ENCODE measurements at places on chromosomes 1 and 21.

DNA sequence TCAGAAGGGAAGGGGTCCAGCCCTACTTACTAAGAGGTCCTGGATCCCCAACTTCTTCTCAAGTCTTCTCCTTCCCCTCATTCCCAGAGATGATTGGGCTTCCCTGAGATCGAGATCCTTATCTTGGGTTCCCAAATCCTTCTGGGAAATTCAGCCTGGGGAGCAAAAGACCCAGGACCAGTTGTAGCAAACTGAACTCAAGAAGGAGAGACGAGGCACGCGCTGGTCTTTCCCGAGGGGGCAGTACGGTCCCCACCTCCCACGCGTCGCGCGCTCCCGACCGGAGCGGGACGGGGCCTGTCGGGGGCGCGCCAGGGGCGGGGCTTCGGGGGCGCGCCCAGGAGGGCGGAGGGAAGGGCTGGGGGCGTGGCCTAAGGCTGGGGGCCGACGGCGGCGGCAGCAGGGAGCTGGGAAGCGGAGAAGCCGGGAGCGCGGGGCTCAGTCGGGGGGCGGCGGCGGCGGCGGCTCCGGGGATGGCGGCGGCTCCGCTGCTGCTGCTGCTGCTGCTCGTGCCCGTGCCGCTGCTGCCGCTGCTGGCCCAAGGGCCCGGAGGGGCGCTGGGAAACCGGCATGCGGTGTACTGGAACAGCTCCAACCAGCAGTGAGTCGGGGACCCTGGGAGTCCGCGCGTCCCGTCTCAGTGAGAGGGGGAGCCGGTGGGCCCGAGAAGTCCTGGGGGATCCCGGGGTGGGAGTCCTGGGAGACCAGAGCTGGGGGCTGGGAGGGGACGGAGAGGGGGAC lies at the start of gene EFNA3:
Gene EFNA3, plus strand, starts transcription at position 369 of the 741 bp plus-strand sequence. Its CDS starts 105 bp downstream, at position 474.
- peak; percentile 86 for DNase-seq

GRCh38 chr1:47562799-47563198 lies 125.0 kb downstream of the FOXD2 start:
- DNase-seq: no peak

DNA sequence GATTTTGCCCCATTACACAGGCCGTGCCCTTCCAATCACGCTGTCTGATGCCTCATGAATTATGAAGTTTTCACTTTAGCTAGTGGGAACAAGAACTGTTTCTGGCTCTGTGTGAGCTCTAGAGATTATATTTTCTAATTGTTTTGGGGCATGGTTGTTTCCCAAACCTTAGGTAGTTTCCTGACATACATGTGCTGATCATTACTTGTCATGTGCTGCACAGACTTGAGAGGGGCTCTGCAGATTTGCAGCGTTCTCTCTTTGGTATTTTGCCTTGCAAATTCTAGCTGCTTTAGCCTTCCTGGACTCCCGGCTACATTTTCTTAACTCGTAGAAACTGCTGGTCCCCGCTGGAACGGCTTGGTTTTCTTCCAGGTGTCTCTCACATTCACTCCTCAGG lies 142.1 kb upstream of the IVNS1ABP start:
- no peak for DNase-seq

GRCh38 chr1:186974774-186975181 lies 146.0 kb downstream of the PLA2G4A start:
- no peak for DNase-seq

GRCh38 chr1:16110884-16111283 lies 37.4 kb upstream of the FAM131C start:
- DNase-seq: no peak

DNA sequence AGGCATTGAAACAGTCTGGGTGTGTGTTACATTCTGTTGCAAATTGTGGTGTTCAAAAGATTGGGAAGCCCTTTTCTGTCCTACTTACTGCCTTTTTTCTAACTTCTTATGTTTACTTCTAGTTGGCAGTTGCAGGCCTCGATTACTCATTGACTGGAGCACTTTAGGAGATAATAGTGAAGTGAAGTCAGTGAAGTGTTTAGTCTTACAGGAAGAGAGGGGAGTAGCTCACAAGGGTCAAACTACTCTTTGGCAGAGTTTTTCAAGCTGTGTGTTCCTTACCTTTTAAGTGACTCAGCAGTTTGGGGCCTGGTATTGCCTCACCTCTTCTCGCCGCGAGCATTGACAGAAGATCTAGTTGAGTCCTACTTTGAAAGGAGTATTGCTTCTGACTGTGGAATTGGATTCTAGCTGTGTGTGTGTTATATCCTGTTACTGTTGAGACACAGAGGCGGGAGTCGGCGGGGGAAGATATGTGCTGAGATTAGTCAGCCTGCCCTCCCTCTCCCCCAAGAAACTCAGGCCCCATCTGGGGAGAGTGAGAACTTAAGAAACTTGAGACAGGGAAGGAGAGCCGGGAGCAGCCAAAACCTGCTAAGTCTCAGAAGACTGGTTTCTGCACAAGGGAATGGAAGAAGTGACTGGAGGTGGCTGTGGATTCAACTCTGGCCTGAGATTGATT lies 19.3 kb downstream of the AHCYL1 start:
- DNase-seq: no peak

GRCh38 chr1:187374082-187374481 lies 545.3 kb downstream of the PLA2G4A start:
- no peak for DNase-seq

DNA sequence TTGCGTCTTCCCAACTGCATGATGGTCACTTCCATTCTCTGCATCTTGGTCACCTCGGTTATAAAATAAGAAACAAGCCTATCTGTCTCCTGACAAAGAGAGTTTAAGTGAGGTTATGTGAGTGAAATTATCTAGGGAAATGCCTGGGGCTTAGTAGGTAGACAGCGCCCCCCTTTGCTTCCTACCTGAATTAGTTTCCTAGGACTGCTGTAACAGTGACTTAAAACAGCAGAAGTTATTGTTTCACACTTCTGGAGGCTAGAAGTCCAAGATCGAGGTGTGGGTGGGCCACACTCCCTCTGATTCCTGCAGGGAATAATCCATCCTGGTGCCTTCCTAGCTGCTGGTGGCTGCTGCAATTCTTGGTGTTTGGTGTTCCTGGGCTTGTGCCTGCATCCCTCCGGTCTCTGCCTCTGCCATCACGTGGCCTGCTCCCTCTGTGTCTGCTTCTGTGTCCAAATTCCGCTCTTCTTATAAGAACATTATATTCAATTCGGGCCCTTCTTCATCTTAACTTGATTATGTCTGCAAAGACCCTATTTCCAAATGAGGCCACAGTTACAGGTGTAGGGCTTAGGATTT lies 92.6 kb downstream of the IGSF21 start:
- no peak for DNase-seq

DNA sequence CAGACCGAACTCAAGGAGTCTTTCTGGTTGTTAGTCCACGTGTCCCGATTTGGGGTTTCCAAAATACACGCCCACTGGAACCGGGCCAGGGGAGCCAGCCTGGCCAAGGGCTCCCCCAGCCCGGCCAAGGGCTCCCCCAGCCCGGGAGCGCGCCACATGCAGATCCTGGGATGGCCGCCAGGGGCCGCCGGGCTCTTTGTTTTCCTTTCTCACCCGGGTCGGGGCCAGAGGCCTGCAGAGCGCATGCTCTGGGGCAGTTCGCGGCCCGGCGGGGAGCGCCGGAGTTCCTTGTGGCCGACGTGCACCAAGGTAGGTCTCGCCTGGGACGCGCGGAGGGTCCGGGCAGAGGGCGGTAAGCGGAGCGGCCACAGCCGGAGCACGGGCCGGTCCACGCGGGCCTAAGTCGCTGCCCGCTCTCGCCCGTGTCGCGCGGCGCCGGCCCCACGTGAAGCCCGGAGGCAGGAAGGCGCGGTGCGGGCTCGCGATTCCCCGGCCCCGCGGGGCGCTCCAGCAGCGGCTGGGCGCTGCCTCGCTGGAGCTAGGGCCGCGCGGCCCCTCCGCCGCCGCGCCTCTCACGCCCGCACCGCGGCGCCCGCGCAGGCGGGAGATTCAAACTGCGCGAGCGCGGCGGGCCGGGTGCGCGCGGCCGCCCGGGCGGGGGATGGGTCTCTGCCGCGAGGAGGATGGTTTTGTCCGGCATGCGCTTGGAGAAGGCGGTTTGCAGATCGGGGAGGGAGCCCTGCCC lies 12.3 kb downstream of the RCC1 start:
- peak; percentile 97 for DNase-seq

DNA sequence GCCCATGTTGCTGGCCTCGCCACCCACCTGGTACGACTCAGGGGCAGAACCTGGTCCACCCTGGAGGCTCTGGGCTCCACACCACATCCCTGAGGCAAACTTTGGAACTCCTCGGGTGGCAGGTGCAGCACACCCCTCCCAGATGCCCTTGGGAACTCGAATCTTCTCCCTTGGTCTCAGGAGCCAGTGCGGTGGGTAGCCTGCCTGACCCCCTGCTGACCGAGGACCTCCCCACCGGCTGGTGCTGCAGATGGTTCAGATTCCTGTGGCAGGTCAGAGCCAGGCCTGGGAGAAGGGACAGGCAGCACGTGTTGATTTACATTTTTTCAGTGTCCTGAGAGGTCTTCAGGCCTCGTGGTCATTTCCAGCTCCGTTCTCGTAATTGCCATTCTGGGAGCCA lies 6.3 kb upstream of the CFAP410 start:
- DNase-seq: no peak

GRCh38 chr1:46404482-46405196 lies 10.5 kb downstream of the FAAH start:
- DNase-seq: no peak

GRCh38 chr1:225396357-225396756 lies 31.5 kb downstream of the LBR start:
- DNase-seq: no peak

DNA sequence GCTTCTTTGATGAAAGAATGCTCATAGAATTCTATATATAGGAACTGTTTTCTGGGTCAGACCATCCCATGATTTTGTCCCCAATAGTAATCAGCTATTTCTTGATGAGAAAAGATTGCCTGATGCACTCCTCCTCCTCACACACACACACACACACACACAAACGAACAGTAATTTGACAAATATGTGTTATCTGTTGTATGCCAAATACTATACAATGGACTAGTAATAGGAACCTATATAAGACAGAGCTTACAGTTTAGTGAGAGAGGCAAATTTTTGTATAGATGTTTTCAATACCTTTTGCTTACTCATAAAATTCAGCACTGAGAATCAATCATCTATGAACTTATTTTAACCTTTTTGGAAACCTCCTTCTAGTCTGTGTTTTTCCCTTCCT lies 76.8 kb downstream of the PLA2G4A start:
- DNase-seq: no peak

DNA sequence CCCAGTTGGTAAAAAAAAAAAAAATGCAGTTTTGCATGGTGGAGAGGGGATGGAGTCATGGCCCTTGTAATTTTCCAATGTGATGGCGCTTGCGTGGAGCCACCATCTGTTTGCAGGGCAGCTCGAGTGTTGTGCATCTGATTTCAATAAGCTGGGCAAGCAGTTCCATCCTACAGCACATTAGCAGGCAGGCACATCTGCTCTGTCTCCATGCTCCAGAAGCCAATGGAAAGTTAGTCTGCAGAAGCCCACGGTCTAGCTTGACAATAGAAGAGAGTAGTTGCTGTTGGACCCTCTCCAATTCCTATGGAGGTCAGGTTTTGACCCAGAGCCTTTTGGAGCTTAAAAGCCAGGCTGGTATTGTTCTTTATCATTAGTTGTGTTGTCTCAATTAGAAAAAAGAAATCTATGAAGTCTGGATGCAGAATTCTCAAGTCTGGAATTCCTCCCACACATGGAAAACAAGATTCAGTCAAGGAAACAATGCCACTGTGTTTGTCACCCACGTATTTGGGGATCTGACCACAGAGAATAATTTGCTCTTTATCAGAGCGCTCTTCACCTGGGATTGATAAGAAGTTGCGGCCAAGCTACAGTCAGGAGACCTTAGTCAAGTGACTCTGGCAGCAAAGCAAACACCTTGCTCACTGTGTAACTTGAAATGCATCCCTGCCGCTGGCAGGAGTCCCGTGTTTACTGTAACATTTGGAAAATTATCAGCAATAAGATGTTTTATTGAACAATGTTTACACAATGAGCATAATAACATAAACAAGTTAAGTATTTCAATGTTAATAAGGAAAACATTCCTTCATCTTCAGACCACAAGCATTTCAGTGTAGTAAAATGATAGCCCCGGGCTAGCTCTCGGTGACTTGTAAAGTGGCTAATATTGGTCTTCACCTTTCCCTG lies 20.7 kb downstream of the NGF start:
- DNase-seq: no peak

DNA sequence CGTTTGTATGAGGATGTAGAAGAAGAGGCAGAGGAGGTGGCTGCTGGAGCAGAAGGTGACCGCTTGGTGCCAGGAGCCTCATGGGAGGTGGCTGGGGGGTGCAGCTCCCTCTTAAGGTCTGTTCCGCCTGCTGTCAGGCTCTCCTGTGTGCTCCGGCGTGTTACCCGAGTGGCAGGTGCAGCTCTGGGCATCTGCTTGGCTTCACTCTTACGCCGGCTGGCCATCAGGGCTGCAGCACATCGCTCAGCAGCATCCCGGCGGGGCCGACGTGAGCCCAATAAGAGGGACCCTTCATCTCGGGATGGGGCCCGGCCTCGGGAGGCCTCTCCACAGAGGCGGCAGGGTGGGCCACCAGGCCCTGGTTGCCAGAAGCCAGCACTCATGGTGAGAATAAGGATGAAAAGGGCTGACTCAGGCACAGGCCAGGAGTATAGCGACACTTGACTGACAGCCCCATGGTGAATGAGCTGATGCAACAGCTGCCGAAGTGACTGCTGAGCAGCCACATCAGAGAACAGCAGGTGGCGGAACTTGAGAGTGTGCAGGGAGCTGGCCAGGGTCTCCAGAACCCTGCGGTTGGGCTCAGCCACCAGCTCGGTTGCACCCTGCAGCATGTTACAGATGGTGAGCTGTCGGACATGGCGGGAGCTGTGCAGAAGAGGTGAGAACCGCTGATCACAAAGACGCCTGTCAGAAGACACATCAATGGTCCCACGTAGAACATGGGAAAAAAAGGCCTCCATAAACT lies 17.5 kb downstream of the LRRC41 start:
- peak; percentile 69 for DNase-seq

GRCh38 chr1:175355414-175355813 lies 162.8 kb upstream of the KIAA0040 start:
- DNase-seq: no peak

Measured in activated CD8-positive, alpha-beta memory T cell treated with anti-CD3 and anti-CD28 coated beads, Interleukin-2, amount 50 U/mL, for 48 hours (primary cell).